A549 treated with CORT108297 at 1 μM for 4 hours (cell line): ENCODE measurements at places on chromosomes 2 and 18. TPM values are rescaled to one million over a fixed set of nuclear protein-coding genes. Genes with fewer than 3 reads are reported as not detected.

Gene TEKT4
- not detected in 5 replicates for total RNA-seq

Gene RAD51AP2
- total RNA-seq = not detected in 5 replicates

Gene ANTXR1
- 106 to 157 TPM (median 144 TPM) in 5 replicates for total RNA-seq

Gene HOXD8
- 4.6 to 6.1 TPM (median 5.4 TPM) in 5 replicates for total RNA-seq

Gene CAPN14
- total RNA-seq = 0.02 to 0.07 TPM (median 0.03 TPM) in 4 of 5 replicates, not detected in the other

Gene LYG1
- total RNA-seq = 0.82 to 2.2 TPM (median 1.4 TPM) in 5 replicates

Gene SLC16A14
- 0.58 to 1.3 TPM (median 1.2 TPM) in 5 replicates for total RNA-seq

Gene MYL12B
- total RNA-seq = 388 to 409 TPM (median 396 TPM) in 5 replicates

Gene NOSTRIN
- 1.3 to 2.1 TPM (median 1.7 TPM) in 5 replicates for total RNA-seq

Gene FOXD4L1
- total RNA-seq = 0.20 to 0.67 TPM (median 0.34 TPM) in 5 replicates

Gene DOCK10
- total RNA-seq = 30.5 to 45.9 TPM (median 38.3 TPM) in 5 replicates

Gene SCYGR1
- not detected in 5 replicates for total RNA-seq

Gene RNU2-63P
- not detected in 5 replicates for total RNA-seq

Gene RTTN
- total RNA-seq = 5.2 to 6.6 TPM (median 6.1 TPM) in 5 replicates

Gene AMMECR1L
- total RNA-seq = 16.7 to 20.2 TPM (median 18.3 TPM) in 5 replicates

Gene REG3G
- total RNA-seq = not detected in 5 replicates

Gene SULT1C4
- total RNA-seq = 0.11 to 0.13 TPM in 2 of 5 replicates, not detected in the others

Gene FAHD2A
- total RNA-seq = 25.7 to 31.6 TPM (median 29.9 TPM) in 5 replicates

Gene MC4R
- total RNA-seq = not detected in 5 replicates

Gene PAIP2B
- 0.25 to 0.35 TPM (median 0.27 TPM) in 5 replicates for total RNA-seq

Gene SLC4A1AP
- 28.3 to 41.8 TPM (median 30.9 TPM) in 5 replicates for total RNA-seq

Gene BMPR2
- 9.8 to 17.4 TPM (median 13.8 TPM) in 5 replicates for total RNA-seq

Gene CKAP2L
- total RNA-seq = 12.6 to 18.8 TPM (median 13.7 TPM) in 5 replicates

Gene COX5B
- 267 to 330 TPM (median 317 TPM) in 5 replicates for total RNA-seq

Gene SALL3
- not detected in 5 replicates for total RNA-seq

Gene NCKAP5
- total RNA-seq = 0.80 to 1.2 TPM (median 0.93 TPM) in 5 replicates

Gene PFN4
- total RNA-seq = 0.77 to 1.9 TPM (median 1.2 TPM) in 5 replicates

Gene ERICH2
- not detected in 5 replicates for total RNA-seq

Gene VPS4B
- 19.5 to 24.4 TPM (median 20.8 TPM) in 5 replicates for total RNA-seq

Gene FTCDNL1
- 2.2 to 3.2 TPM (median 2.6 TPM) in 5 replicates for total RNA-seq

Gene FAP
- total RNA-seq = 0.16 TPM in 1 of 5 replicates, not detected in the others

Gene MARCO
- 0.05 to 0.09 TPM (median 0.09 TPM) in 4 of 5 replicates, not detected in the other for total RNA-seq

Gene MRO
- 0.05 to 0.10 TPM (median 0.08 TPM) in 5 replicates for total RNA-seq

Gene TMEFF2
- 0.13 to 0.81 TPM (median 0.34 TPM) in 5 replicates for total RNA-seq

Gene GKN2
- total RNA-seq = 2.4 to 4.1 TPM (median 2.9 TPM) in 5 replicates

Gene CPS1
- 7.0 to 9.2 TPM (median 7.3 TPM) in 5 replicates for total RNA-seq

Gene TMX3
- total RNA-seq = 16.9 to 24.3 TPM (median 21.4 TPM) in 5 replicates

Gene ABCG5
- not detected in 5 replicates for total RNA-seq

Gene CELF4
- total RNA-seq = 0.06 to 0.10 TPM in 2 of 5 replicates, not detected in the others

Gene ACKR3
- 20.2 to 28.9 TPM (median 24.0 TPM) in 5 replicates for total RNA-seq

Gene SLC5A7
- total RNA-seq = not detected in 5 replicates

Gene CCBE1
- total RNA-seq = 7.3 to 14.9 TPM (median 10.4 TPM) in 5 replicates

Gene RIT2
- total RNA-seq = not detected in 5 replicates

Gene UGT1A9
- total RNA-seq = 4.1 to 6.9 TPM (median 4.8 TPM) in 5 replicates

Gene DLX1
- 2.7 to 4.0 TPM (median 3.5 TPM) in 5 replicates for total RNA-seq

Gene TMEM163
- 0.08 to 0.15 TPM (median 0.09 TPM) in 5 replicates for total RNA-seq

Gene OTOS
- 0.19 TPM in 1 of 5 replicates, not detected in the others for total RNA-seq

Gene CIB4
- total RNA-seq = 0.16 to 0.34 TPM in 2 of 5 replicates, not detected in the others

Gene IL36B
- total RNA-seq = 0.09 to 0.19 TPM in 2 of 5 replicates, not detected in the others

Gene ERFE
- 5.1 to 10.4 TPM (median 7.6 TPM) in 5 replicates for total RNA-seq

Gene NT5C1B
- total RNA-seq = not detected in 5 replicates
